IMR-90 (cell line): ENCODE measurements at places on chromosomes 16 and 17.

- no peak for DNase-seq
- no peaks in the 10 kb centered on the region for H3K27me3 ChIP-seq
- H3K4me3 ChIP-seq = no peak overlapping the region
Observed at GRCh38 chr16:88732172-88732960, 26.1 kb downstream of the CTU2 start.

GRCh38 chr16:84735849-84736586, 36.2 kb downstream of the USP10 start:
- H3K27ac ChIP-seq = no peak overlapping the region
- DNase-seq = no peak
- no peaks in the 10 kb centered on the region; the same call in 1 of the 2 replicates for H3K36me3 ChIP-seq
- H3K4me3 ChIP-seq = no peak overlapping the region

- no peak overlapping the region for H3K4me3 ChIP-seq
- peak; percentile 56 for DNase-seq
- no peaks in the 10 kb centered on the region for H3K27me3 ChIP-seq
- no peak overlapping the region for H3K27ac ChIP-seq
- H3K4me1 ChIP-seq = peaks cover 18% of the 10 kb centered on the region
Observed at GRCh38 chr17:68057531-68057952, 22.0 kb downstream of the KPNA2 start.

- H3K4me3 ChIP-seq = no peak overlapping the region
- DNase-seq = peak; percentile 39
- H3K27ac ChIP-seq = no peak overlapping the region
- H3K36me3 ChIP-seq = peaks cover 12% of the 10 kb centered on the region
- H3K4me1 ChIP-seq = peaks cover 6% of the 10 kb centered on the region
Observed at GRCh38 chr16:70460737-70461261, 6.4 kb downstream of the FCSK start.

- H3K4me1 ChIP-seq = peaks cover 3% of the 10 kb centered on the region
- H3K4me3 ChIP-seq = no peak overlapping the region
- no peaks in the 10 kb centered on the region for H3K36me3 ChIP-seq
- DNase-seq = no peak
Observed at GRCh38 chr17:7293159-7293558, 1.3 kb downstream of the YBX2 start.

DNA sequence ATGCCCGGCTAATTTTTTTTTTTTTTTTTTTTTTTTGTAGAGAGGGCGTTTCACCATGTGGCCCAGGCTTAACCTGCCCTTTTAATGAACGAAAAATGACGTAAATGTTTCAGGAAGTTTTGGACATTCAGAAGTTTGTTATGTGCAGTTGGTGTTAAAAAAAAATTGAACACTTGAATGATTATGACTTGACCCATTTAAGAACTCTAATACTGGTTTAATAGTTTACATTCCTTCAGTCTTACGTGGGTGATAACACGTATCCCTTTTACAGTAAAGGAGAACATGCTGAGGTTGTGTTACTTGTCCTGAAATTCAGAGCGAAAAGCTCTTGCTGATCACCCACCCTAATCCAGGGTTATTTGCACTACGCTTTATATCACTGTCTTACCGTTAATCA, 1.7 kb downstream of the MLYCD start:
- H3K27ac ChIP-seq = no peak overlapping the region
- peaks cover 5% of the 10 kb centered on the region for H3K4me1 ChIP-seq
- no peaks in the 10 kb centered on the region for H3K27me3 ChIP-seq
- DNase-seq = no peak
- no peak overlapping the region for H3K4me3 ChIP-seq
